ENCODE measurements at places on chromosomes 1 and 21.

- DNase-seq = peak; percentile 85
Measured at GRCh38 chr1:236516929-236517704, 6.7 kb upstream of the LGALS8 start.

DNA sequence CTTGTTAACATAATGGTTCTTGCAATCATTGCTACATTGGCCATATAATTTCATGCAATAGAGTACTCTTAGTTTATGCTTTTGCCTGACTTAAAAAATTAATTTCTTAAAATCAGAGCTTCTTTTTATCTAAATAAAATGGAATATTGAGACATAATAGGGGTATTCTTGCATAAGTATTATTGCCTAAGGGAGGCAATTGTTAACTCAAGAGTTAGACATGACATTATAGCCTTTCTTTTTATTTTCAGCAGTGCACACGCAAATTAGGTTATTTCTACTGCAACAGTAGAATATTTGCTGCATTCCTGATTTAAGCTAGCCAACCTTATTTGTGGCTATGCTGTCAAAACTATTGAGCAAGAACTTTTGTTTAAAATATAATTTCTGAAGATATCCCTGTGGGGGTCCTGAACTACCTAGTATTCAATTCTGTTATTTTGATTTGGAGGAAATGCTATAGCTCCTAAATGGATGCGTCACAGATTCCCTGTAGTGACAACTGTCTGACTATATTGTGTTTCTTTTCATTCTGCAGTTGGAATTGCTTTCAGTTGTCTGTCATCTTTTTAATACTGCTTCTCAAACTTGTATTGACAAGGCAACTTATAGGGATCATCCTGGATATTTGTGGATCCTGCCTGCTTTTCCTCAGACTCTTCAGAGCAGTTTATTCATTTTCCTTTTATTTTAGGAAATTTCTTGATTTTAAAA, 211.0 kb downstream of the PATJ start:
- no peak for DNase-seq

- no peak for DNase-seq
Measured at GRCh38 chr1:61171974-61172373, 89.6 kb downstream of the NFIA start.

- no peak for DNase-seq
Measured at GRCh38 chr1:31796707-31797106, 19.1 kb downstream of the SPOCD1 start.

GRCh38 chr1:219805191-219805590, 123.2 kb downstream of the SLC30A10 start:
- DNase-seq = no peak

DNA sequence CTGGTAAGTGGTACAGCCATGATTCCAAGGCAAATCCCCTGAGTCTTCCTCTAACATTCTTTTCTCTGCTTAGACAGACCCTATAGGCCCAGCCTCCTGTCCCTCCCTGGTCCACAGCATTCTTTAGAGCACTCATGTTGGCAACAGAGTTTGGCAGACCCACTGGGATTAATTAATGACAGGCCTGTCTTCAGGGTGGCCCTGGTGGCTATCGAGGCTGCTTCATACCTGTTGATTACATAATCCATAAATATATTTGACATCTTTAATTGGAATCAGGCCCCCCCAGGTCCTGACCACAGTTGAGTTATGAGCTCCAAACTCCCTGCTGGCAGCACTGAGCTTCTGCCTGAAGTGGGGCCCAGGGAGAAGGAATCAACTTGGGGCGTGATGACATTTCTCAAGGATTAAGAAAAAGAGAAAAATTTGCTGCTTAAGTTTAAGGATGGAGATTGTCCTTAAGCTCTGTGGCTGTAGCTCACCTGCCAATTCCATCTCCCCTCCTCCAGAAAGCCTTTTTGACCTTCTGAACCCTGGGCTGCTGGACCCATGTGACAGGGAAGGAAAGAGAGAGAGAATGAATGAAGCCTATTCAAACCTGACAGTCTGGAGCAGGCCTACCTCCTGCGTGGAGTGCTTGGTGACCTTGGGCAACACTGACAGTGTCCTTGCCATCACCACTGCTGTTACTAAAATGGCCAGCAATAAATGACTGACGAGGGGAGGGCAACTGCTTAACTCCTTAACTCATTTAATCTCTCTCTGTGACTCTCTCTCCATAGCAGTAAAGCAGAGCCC, 156.6 kb downstream of the TRABD2B start:
- no peak for DNase-seq

GRCh38 chr1:119926553-119926952, 30.2 kb upstream of the ADAM30 start:
- DNase-seq = no peak

DNA sequence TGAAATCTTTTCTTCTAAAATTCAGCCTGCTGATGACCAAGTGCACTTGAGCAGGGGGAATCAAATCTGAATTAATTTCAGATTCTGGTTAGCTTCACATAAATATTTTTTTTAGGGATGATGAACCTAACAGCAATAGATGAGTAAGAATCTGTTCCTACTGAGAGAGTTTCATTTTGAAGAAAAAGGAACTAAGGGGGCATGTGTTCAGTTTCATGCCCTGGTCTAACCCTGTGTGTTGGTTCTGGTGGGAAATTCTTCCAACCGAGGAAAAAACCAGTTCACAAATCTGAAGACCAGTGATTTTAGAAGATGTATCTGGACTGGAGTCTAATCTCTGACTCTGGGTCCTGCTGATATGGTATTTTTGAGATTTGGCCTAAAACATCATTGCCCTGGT, 13.7 kb downstream of the SELL start:
- DNase-seq = no peak

DNA sequence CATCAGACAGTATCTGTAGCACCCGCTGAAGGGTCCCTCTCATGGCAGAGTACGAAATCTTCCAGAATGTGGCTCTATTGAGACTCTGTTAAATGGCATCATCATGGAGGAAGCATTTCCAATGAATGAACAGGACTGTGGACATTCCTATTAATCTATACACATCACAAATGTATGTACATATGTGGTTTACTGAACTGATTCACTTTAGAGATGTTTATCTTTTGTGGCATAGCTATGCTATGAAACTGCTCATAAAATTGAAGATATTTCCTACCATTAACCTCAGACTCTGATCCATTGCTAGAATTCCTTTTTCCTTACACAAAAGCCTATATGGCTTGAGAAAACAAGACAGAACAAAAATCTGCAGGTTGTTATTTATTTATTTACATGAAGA, 259.6 kb upstream of the RRP15 start:
- no peak for DNase-seq

DNA sequence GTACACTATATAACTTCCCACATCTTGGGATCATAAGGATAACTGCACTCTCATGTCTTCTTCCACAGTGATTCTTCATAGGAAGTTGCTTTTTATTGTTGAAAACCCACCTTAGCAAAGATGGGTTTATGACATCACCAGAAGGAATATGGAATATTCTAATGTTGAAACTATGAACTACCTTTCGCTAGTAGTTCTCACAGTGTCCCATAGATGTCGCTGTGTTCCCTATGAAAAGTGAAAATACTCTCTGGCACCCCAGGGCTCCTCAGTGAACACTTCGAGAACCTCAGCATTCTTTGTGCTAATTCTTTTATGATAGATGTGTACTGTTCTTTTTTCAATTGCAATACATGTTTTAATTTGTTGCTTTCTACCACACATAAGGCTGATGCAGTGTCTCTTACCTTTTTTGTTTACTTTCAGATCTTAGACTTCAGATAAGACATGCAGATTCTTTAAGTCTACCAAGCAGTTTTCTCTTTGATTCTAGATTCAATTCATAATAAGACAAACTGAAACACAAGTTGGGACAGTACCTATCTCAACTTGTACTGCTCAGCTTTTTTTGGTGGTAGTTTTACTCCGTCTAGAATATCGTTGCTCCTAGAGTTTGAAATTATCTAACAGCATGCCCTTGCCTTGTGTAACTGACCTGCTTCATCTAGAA, 90.8 kb downstream of the GTF2B start:
- peak; percentile 41 for DNase-seq

DNA sequence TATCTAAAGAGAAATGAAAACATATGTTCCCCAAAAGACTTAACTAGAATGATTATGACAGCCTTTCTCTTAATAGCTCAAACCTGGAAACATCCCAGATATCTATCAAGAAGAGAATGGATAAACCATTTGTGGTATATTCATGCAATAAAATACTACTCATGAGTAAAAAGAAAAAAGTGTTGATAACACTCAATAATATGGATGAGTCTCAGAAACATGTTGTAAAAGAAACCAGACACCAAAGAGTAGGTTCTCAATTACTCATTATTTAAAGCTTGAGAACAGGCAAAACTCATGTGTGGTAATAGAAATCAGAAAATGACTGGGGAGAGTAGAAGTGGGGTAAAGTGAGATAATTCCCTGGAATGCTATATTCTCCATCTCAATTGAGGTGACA, 154.1 kb downstream of the PHTF1 start:
- no peak for DNase-seq

GRCh38 chr1:17437580-17438317, 1.7 kb downstream of the RCC2 start:
- peak; percentile 56 for DNase-seq

DNA sequence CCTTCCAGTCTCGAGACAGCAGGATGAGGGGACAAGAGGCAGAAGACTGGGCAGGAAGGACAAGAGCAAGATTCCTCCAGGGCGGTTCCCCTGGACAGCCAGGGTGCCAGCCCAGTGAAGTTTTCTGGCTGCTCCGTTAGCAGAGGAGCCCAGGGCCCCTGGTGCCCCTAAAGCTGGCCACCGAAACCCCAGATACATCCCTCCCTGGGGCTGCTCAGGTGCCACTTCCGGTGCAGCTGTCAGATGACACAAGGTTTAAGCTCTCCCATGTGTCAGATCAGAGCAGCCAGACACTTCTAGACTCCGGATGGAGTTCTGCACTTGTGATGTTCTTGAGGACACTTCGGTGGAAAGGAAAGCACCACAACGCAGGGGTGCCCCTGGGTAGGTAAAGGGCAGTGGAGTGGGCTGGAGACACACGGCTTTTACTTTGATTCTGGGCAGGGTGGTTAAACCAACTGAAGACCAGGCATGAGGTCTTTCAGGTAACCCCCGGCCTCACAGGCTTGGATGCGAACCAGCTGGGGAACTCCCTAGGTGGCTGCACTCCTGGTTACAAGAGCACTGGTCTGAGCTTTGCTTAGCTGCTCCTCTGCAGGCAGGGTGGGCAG, 85.7 kb downstream of the ITPKB start:
- DNase-seq = no peak

- no peak for DNase-seq
Measured at GRCh38 chr21:25636727-25637126, 2.3 kb upstream of the JAM2 start.

GRCh38 chr1:11298390-11299224, 25.6 kb downstream of the UBIAD1 start:
- DNase-seq = no peak

DNA sequence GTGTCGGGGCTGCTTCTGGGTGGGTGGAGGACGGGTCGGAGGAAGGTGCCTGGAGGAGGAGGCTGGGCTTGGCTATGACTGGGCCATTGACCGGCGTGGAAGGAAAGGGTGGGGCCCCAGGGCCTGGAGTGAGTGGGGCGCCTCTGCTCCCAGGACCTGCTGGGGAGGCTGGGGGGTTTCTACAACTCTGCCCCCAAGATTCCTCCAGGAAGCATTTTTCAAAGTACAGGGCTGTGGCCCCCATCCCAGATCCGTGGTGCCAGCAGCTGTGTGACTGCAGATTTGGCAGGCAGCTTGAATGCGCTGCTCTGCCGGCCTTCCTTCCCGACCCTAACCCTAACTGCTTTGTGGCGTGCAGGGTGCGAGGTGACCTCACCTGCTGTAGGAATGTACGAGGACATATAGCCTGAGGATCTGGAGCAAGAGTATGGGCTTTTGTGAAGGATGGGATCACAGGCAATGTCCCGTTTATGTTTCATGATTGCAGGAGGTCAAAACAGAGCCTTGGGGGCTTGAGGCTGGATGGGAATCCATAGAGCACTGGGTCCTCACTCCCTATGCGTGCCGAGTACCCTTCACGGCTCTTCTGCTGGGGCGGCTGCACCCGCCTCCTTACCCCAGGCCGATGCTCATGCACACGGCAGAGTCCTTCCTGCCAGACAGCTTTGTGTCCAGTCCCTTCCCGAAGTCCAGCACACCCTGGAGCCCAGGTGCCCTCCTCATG, 24.7 kb downstream of the TRPM2 start:
- no peak for DNase-seq

GRCh38 chr21:37530901-37531351, 164.4 kb downstream of the DYRK1A start:
- DNase-seq = no peak

- no peak for DNase-seq
Measured at GRCh38 chr1:26158908-26159742, at the start of gene FAM110D. Gene FAM110D, plus strand, starts transcription at chr1:26159079. Its CDS starts 2,213 bp downstream, at chr1:26161292.

GRCh38 chr1:152879559-152880198, 1.6 kb downstream of the SMCP start:
- DNase-seq = no peak

DNA sequence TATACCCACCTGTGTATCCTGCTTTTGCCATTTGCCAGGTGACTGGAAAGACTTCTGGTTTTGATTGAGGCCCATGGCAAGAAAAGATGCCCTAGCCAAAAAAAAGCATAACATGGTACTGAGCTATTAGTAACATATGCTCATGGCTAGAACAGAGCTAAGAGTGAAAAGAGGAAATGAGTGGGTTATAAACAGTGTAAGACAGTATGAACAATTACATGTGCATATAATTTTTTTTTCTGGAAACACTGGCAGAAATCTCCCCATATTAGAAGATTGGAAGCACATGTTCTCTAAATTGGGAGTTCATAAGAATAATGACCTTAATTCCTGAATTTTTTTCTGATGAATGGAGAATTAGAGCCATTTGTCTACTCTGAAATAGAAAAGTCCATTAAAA, 41.2 kb upstream of the PDC start:
- no peak for DNase-seq

- no peak for DNase-seq
Measured at GRCh38 chr1:71698186-71698585, 584.2 kb downstream of the NEGR1 start.

DNA sequence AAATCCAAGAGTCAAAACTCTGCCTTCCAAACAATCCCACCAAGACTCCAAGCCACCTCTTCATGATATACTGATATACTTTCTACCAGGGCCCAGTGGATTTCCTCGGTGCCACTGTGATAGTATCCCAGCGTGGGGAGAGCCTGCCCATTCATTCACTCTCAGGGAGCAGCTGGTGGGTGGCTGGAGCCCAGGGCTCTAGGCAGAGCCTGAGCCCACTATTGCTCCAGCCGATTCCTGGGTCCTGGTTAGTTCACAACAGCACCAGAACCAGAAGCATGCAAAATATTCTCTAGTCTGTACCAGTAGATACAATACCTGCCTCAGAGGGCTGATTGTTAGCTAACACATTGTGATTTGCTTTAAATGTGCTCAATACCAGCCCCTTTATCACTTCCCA, 831 bp downstream of the CSRP1 start:
- DNase-seq = no peak

DNA sequence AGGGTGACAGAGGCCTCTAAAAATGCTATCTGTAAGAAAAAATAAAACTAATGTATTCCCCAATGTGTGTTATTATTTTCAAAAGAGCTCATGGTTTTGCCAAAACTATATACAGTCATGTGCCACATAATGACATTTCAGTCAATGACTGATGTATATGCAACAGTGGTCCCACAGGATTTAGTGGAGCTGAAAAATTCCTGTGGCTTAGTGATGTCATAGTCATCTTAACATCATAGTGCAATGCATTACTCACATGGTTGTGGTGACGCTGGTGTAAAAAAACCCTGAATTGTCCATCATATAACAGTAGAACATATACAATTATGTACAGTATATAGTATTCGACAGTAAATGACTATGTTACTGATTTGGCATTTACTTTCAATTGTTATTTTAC, 172.4 kb downstream of the CACNA1E start:
- DNase-seq = no peak

Measured in HAP-1 (cell line).